ENCODE measurements at places on chromosomes 4 and X. TPM values are rescaled to one million over a fixed set of nuclear protein-coding genes. Genes with fewer than 3 reads are reported as not detected.

The RNF175 gene
- not detected for total RNA-seq

The HPSE gene
- 16.2 TPM for total RNA-seq

The CFAP99 gene
- not detected for total RNA-seq

The ARX gene
- not detected for total RNA-seq

The RHOH gene
- total RNA-seq = not detected

The PDZD4 gene
- under 0.01 TPM for total RNA-seq

The H2BW2 gene
- total RNA-seq = not detected

The SPARCL1 gene
- total RNA-seq = not detected

The MTTP gene
- total RNA-seq = not detected

The CLDN22 gene
- total RNA-seq = not detected

The HSFX3 gene
- not detected for total RNA-seq

The SATL1 gene
- total RNA-seq = not detected

The MAGEB2 gene
- not detected for total RNA-seq

The XAGE1B gene
- total RNA-seq = not detected

The SAGE1 gene
- not detected for total RNA-seq

The GYPE gene
- 0.93 TPM for total RNA-seq

The PPP4R3C gene
- not detected for total RNA-seq

The FGF13 gene
- 0.27 TPM for total RNA-seq

The PAGE1 gene
- not detected for total RNA-seq

The ADGRL3 gene
- total RNA-seq = not detected

The CPZ gene
- not detected for total RNA-seq

The CXCL11 gene
- total RNA-seq = 1.1 TPM

The TRIM61 gene
- total RNA-seq = not detected

The SLC25A53 gene
- total RNA-seq = 7.7 TPM

The RAB40AL gene
- 0.93 TPM for total RNA-seq

The PRPS2 gene
- 50.6 TPM for total RNA-seq

The TMEM154 gene
- 20.7 TPM for total RNA-seq

The SLC49A3 gene
- total RNA-seq = 2.4 TPM

The SPANXC gene
- total RNA-seq = not detected

The RRH gene
- 0.22 TPM for total RNA-seq

The CDKL2 gene
- 0.65 TPM for total RNA-seq

The ATOH1 gene
- total RNA-seq = not detected

The SLC6A14 gene
- not detected for total RNA-seq

The FHIP1A gene
- 0.80 TPM for total RNA-seq

The ZAR1 gene
- total RNA-seq = not detected

The C4orf50 gene
- total RNA-seq = not detected

The SLC10A7 gene
- 30.5 TPM for total RNA-seq

The NDUFB11 gene
- total RNA-seq = 49.5 TPM

The MAOB gene
- total RNA-seq = not detected

The TMEM131L gene
- 27.2 TPM for total RNA-seq

The MAGEC1 gene
- not detected for total RNA-seq

The BMPR1B gene
- 0.66 TPM for total RNA-seq

The GRIA2 gene
- 0.27 TPM for total RNA-seq

The MAB21L2 gene
- total RNA-seq = 2.8 TPM

The HERC3 gene
- 23.1 TPM for total RNA-seq

The GUCY1A1 gene
- 0.13 TPM for total RNA-seq

The XKRX gene
- total RNA-seq = 0.29 TPM

The WAS gene
- total RNA-seq = 0.07 TPM

The ADRA2C gene
- total RNA-seq = not detected

The CCDC120 gene
- 1.1 TPM for total RNA-seq

The SLC30A9 gene
- 76.3 TPM for total RNA-seq

The LRP2BP gene
- total RNA-seq = 0.53 TPM

The KLHL15 gene
- 9.7 TPM for total RNA-seq

The CACNA1F gene
- not detected for total RNA-seq

All from thoracic aorta endothelial cell (primary cell).